ENCODE measurements at places on chromosomes 7 and 10.
A peak's percentile ranks its signal among the peaks of the same experiment; 100 is the strongest.

DNA sequence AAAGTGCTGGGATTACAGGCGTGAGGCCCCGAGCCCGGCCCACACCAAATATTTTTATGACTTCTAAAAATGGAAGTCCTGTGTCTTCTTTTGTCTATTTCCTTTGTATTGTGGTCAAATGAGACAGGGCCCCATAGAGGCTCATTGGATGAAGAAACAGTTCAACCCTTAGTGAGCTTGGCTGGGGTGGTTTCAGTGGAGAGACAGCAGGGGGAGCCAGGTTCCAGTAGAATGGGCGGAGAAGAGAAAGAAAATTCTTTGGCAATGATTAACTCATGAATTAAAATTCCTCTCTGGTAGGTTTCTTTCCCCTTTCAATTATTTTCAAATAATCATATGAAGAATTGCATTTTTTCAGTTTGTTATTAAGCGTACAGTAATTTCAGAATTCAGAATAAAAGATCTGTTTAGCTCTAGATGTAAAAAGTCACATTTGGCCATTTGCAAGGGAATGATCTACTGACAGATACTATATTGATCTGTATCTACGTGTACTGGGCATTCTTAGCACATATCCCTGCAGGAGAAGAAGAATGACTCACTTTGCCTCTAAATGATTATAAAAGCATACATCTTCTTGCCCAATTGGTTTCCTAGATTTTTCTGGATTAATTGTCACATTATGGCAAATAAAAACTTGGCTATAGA is 43.2 kb downstream of the PNLIPRP3 start:
- DNase-seq: peak; percentile 1

GRCh38 chr7:156919132-156919713 is 26.2 kb upstream of the LMBR1 start:
- no peak for DNase-seq

DNA sequence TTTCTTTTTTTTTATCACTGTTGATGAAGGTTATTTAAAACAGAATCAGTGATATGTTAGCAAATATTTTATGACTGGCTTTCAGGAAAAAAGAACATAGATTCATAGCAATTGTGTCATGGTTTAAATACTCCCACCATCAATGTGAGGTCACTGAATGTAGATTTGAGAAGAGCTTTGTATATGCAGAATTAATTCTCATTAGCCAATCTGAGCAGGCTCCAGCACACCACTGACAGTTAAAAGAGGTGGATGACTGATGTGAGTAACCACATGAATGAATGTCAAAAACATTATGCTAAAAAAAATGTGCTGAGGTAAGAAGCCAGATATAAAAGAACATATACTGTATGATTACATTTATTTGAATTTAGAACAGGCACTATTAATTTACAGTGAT is 174.8 kb upstream of the KAT6B start:
- DNase-seq: no peak

DNA sequence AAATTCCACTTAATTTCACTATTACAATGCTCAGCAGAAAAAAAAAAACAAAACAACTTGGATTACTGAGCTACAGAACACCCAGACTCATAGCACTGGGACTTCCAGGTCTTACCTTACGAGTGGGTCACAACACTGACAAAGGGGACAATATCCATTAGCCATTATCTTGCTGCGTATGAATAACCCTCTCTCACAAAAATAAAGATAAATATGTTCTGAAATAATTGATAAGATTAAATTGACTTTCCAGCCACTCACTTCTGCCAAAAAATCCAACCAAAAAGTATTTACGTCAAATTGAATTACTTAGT is 128.7 kb downstream of the PKD1L1 start:
- no peak for DNase-seq

- no peak for DNase-seq
Measured at GRCh38 chr7:39458061-39458745, 108.0 kb upstream of the YAE1 start.

GRCh38 chr7:102413091-102413490 is 16.9 kb downstream of the PRKRIP1 start:
- no peak for DNase-seq

DNA sequence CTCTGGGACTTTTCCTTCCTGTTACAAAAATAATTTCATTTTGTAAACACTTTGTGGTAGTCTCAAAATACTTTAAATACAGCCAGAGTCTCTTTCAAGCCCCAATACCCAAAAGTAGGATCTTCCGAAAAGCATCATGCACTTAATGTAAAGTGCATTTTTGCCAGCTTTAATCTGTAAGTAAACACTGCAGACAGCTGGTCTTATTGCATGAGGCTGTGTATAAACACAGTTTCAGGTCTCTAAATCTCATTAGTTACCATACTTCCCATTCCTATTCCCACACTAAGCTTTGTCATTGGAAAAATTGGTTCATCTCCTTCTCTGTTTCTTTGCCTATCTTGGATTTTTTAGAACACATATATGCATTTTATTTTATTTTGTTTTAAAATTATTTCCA is 87.6 kb upstream of the GNAI1 start:
- no peak for DNase-seq

GRCh38 chr10:18681971-18682411 is 22.8 kb downstream of the ARL5B start:
- DNase-seq: no peak

- no peak for DNase-seq
Measured at GRCh38 chr10:94069884-94070283, 76.2 kb downstream of the PLCE1 start.

- no peak for DNase-seq
Measured at GRCh38 chr10:10338339-10338738, 679.3 kb upstream of the CELF2 start.

DNA sequence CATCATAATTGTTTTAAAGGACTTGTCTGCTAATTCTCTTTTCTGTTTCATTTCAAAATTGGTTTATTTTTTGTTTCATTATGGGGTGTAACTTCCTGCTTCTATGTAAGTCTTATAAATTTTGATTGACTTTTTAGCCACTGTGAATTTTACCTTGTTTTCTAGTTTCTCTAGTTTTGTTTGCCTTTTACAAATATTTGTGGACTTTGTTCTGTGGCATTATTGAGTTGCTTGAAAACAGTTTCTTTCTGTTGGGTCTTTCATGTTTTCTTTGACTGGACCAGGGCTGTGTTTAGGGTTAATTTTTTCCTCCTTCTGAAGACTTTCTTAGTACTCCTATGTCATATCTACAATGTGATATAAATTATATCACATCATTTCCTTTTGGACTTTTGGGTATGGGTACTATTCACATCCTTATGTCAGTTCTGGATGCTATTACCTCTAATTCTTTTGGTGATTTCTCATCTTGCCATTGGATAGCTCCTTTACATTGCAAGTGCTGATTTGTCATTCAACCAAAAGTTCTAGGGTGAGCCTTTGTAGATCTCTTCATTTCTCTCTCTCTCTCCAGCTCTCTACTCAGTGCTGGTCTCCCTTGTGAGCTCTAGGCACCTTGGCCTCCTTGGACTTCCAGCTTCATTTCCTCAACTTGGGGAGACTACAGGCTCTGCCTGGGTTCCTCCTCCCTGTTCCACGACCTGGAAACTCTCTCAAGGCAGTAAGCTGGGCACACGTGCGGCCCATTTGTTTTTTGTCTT is 36.9 kb downstream of the MLLT10 start:
- no peak for DNase-seq

DNA sequence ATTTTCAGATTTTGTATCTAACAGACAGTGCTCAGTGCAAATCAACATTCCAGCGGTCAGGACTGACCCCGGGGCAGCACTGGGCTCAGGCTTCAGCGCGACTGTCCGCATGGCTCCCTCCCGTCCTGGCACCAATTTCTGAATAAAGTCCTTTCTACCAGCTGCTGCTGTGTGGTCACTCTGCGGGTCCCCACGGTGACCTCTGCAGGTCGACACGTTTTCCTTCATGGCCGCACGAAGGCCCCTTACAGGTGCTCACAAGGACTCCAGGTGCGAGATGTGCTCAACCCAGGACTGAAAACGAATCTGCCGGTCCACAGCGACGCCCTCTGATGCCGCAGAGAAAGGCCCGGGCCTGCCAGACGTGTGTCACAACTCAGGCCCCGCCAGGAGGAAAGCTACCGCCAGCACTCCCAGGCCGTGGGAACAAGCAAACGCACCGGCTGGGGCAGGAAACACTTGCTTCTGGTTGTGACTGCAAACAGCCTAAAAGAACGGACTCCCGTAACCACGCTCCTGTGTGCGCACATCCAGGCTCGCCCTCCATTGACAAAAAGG is 3.7 kb upstream of the UTF1 start:
- no peak for DNase-seq

- no peak for DNase-seq
Measured at GRCh38 chr7:131443496-131443895, 112.9 kb downstream of the PODXL start.

DNA sequence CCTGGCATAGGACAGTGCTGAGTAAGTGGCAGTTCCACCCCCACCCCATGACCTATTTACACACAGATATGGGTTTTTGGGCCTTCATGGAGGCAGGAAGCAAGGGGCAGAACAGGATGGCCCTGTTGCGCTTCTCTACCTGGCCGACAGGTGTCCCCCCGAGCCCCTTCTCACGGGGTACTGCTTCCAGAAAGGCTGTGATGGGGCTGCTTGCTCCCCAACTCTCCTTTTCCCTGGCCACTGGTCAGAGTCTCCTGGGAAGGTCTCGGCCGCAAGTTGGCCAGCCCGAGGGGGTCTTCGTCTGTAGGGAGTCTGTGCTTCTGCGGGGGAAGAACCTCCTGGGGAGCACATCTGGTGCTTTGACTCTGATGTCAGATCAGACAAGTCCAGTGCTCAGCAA is 139.8 kb upstream of the TNS3 start:
- DNase-seq: no peak

DNA sequence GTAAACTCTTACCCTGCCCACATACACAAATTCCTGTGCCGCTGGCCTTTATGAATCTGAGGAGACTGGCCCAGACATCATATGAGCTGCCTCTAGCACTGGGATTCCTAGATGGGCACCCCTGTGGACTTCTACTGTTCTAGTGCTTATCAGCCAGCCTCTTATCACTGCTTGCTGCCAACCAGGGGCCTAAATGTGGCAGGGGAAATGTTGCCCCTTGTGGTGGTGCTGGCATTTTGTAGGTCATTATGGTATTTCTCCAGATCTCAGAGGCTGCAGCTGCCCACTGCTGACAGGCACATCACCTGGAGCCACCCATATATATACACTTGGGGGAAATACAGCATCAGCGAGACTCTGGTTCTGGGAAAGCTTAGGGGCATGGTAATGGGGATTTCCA is 5.4 kb downstream of the SFR1 start:
- DNase-seq: peak; percentile 35

GRCh38 chr7:117871401-117871777 is 1.9 kb downstream of the CTTNBP2 start:
- DNase-seq: no peak

- DNase-seq: no peak
Measured at GRCh38 chr7:30270921-30271320, 13.5 kb upstream of the ZNRF2 start.

DNA sequence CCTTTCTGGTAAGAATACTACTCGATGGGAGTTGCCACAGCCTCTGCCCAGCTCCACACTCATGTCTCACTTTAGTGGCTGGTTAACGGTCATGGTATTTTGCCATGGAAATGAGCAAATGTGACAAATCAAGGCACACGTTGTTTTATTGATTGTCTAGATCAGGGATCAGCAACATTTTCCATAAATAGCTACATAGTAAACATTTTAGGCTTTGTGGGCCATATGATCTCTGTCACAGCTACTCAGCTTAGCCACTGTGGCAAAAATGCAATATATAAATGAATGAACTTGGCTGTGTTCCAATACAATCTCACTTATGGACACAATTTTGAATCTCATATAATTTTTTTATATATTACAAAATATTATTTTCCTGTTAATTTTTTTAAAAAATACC is 76.9 kb downstream of the COBL start:
- no peak for DNase-seq

DNA sequence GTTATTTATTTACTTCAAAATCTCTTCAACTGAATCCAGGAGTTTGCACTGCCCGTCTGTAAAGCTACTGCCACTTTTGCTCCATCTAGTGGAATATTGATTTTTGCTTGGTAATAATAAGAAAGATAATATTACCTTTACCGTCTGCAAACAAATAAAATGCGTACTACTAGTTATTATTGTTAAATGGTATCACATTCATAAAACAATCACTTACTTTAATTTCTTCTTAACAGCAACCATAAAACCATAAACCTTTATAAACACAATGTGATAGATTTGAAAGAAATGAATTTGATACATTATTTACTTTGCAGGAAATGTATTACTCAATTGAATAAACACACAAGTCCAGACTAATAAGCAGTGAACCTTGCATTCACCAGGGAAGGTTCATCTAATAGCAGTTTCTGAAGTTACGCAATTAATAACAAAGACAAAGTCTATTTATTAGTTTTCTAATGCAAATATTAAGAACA is 6.4 kb downstream of the AGMO start:
- DNase-seq: peak; percentile 57

GRCh38 chr10:77975086-77975666 is 48.6 kb upstream of the DLG5 start:
- no peak for DNase-seq

- DNase-seq: no peak
Measured at GRCh38 chr10:4283846-4284610, 499.0 kb upstream of the KLF6 start.

- no peak for DNase-seq
Measured at GRCh38 chr10:103698266-103698665, 157.1 kb downstream of the SH3PXD2A start.

DNA sequence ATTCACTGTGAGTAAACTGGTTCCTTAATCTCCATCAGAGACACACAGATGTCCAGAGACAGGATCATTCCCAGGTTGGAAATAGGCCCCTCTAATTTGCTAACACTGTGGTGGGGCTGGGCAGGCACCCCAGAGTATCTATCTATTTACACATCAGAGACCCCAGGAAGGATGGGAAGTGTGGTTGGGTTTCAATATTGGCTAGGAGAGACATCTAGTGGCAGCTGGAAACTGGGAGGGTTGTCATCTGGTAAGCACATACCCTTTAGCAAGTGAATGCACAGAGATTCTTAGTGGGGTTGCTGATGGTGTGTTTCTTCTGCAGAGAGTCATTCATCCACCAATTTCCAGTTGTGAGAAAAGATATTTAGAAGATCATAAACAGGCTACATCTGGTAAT is 36.0 kb upstream of the NRG3 start:
- no peak for DNase-seq

- DNase-seq: peak; percentile 82
Measured at GRCh38 chr7:30252885-30253795, 31.3 kb upstream of the ZNRF2 start.

GRCh38 chr7:5831196-5831595 is 49.4 kb upstream of the OCM start:
- DNase-seq: no peak

DNA sequence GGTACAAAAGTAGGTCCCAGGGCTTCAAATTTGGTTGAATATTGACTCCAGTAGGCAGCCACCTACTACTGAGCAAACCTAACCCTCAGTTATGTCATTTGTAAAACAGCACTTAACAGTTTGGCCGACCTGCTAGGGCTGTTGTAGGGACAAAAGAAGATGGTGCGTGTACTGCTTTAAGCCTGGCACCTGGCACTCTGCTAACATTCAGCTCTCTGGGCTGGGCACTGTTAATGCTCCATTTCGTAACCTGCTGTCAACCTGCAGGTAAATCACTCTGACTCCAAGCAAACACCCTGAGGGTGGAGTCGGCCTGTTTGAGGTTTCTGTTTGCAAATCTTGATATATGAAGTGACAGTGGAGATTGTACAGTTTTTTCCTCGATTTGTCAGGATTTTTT is 7.2 kb downstream of the ZKSCAN1 start:
- peak; percentile 81 for DNase-seq

Measured in NCI-H2081 (cell line).